ENCODE measurements at places on chromosomes 3 and 15.
A peak's percentile ranks its signal among the peaks of the same experiment; 100 is the strongest.

GRCh38 chr3:9715764-9716437, 12.3 kb downstream of the CPNE9 start:
- no peak for DNase-seq

GRCh38 chr3:104610730-104611652, 755.7 kb upstream of the ALCAM start:
- DNase-seq, result no peak

GRCh38 chr15:48447657-48448056, 116.4 kb downstream of the DUT start:
- no peak for DNase-seq

GRCh38 chr15:39591141-39591895, 10.4 kb downstream of the THBS1 start:
- DNase-seq, result no peak

DNA sequence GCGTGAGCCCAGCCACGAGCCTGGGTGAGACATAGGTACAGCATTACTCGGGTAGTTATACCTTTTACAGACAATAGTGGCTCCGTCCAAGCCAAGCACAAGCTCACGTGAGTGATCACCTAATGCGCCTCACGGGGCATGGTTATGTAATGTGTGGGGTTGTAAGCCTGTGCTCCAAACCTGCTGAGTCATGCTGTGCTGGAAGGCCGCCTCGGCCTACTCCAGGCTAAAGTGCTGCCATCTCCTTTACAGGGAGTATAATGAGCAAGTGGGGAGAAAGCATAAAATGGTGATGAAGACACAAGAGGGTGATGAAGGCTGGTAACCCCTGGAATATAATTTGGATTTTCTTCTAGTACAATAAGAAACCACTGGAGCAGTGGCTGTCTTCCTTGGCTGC, 175.8 kb upstream of the STT3B start:
- DNase-seq, result no peak

- no peak for DNase-seq
These were observed 1.6 kb upstream of the TOPAZ1 start for GRCh38 chr3:44240061-44240460.

DNA sequence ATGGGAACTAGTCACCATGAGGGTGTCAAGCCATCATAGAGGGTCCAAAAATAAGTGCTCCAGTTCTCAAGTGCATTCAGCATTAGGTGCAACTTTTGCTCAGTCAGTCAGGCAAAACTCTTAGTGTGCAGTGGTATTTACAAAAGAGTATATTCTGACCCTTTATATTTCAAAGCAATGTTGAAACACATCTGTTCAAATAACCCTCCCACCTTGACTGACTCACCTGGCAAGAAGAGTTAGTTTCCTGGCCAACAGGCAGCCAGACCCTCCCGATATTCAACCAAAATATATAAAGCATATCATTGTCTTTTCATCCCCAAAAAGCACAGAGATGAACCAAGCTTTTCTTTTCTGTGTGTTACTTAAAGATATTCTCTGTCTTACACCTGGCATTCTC, 7.6 kb upstream of the COL8A1 start:
- no peak for DNase-seq

GRCh38 chr3:51968170-51968775, 1.0 kb upstream of the PCBP4 start:
- no peak for DNase-seq

- DNase-seq, result no peak
These were observed 32.8 kb upstream of the NFKBIZ start for GRCh38 chr3:101816215-101817149.

GRCh38 chr3:148958696-148959095, 32.6 kb upstream of the GYG1 start:
- DNase-seq, result no peak

DNA sequence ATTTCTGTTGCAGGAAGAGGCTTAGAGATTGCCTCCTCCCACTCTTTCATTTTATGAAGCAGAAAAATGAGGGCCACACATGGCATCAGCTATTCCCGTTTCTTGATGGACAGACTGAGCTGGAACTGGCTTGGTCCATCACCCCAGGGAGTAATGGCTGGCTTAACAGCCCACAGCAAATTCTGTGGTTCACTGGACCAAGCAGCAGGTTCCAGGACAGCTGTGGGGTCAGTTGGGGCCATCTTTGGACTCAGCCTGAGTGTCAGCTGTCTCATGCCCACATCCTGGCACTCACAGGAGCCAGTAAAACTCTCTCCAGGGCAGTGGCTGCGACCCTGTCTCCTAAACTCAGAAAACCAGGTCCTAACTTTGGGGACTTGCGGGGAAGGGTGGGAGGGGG, 36.5 kb downstream of the ZDHHC19 start:
- no peak for DNase-seq

DNA sequence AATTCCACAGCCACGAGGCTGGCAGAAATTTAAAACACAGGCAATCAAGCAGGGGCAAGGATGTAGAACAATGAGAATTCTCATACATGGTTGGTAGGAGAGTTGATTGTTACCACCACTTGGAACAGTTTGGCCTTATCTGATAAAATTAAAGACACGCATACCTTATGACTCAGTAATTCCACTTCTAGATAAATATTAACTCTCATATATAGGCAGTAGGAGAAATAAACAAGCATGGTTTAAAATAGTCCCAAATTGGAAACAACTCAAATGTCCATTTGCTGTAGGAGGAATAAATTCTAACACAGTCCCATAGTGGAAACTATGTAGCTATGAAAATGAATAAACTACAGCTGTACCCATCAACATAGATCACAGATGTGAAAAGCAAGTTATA, 42.3 kb upstream of the USP3 start:
- DNase-seq, result no peak

GRCh38 chr15:76196269-76197231, 114.7 kb downstream of the ETFA start:
- no peak for DNase-seq

GRCh38 chr3:181555681-181556080, 156.0 kb upstream of the SOX2 start:
- DNase-seq, result no peak

- DNase-seq, result no peak
These were observed 169.8 kb upstream of the ROBO1 start for GRCh38 chr3:79937567-79937966.

- DNase-seq, result no peak
These were observed 21.7 kb downstream of the PARP16 start for GRCh38 chr15:65264863-65265430.

- no peak for DNase-seq
These were observed 30.5 kb upstream of the NOX5 start for GRCh38 chr15:68983961-68984481.

DNA sequence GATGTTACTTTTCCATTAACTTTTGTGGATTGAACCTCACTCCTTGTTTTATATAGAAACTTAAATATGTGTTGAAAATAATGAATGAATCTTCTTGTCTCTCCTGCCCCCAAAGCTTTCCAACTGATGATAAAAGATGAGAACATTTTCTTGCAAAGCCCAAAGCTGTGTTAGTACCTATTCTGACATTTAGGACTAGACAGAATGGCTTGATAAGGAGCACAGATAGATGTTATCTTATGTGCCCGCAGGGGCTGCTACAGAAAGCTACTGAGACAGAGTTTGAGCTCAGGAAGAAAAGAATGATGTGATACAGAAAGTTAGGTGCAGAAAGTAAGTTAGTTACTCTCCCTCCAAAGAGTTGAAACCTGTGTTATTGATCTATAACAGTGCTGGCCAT, 109.4 kb upstream of the ATP11B start:
- no peak for DNase-seq

DNA sequence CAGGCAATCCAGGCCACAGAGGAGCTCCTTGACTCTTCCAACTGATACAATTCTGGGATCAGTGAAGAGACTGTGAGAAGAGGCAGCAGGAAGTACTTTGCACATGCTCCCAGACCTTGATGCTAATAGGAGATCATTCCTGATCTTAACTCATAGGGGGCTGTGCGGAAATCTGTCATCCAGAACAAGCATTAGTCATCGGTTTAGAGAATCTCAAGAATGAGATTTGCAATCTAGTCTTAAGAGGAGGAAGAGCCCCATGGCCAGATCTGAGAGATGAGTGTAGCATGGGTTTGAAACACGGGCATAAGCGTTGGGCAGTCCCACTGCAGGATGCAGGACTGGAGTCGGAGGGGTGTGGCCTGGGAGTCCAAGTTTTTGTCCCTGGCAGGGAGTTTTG, 1081.1 kb downstream of the NAALADL2 start:
- DNase-seq, result no peak

DNA sequence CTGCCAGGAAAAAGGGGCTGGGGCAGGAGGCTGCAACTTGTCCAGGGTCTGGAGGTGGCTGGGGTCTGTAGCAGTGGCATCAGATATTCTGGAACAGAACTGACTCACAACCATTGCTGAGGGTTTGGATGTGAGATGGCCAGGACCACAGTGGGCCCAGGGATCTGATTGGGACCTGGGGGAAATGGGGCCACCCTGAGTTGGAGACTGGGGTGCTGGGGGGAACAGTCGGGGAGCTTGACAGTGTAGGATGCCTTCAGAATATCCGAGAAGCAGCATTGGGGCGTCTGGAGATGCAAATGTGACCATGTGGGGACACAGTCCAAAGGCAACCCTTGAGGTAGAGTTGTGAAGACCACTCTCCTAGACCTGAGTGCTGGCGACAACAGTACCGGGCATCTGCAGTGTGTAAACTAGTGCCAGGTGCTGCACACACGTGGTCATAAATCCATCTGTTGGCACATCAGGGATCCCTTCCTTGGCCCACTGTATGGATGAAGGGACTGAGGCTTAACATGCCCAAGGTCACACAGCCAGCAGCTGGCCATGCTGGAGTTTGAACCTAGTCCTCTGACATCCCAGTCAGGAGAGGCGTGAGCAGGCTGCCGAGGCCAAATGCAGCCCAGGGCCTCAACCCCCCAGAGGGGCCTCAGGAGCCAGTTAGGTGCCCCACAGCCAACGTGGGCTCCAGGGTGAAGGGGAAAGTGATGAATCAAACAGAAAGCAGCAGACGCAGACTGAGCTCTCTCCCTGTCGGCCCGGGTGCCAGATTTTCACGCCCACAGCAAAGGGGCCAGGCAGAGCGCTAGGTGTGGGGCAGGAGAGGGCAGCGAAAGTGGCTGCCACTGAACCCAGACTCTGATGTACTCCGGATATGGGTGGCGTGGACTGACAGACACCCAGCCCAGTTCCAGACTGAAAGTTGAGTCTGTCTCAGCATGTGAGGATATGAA, 18.8 kb downstream of the HEMK1 start:
- DNase-seq, result peak; percentile 37

DNA sequence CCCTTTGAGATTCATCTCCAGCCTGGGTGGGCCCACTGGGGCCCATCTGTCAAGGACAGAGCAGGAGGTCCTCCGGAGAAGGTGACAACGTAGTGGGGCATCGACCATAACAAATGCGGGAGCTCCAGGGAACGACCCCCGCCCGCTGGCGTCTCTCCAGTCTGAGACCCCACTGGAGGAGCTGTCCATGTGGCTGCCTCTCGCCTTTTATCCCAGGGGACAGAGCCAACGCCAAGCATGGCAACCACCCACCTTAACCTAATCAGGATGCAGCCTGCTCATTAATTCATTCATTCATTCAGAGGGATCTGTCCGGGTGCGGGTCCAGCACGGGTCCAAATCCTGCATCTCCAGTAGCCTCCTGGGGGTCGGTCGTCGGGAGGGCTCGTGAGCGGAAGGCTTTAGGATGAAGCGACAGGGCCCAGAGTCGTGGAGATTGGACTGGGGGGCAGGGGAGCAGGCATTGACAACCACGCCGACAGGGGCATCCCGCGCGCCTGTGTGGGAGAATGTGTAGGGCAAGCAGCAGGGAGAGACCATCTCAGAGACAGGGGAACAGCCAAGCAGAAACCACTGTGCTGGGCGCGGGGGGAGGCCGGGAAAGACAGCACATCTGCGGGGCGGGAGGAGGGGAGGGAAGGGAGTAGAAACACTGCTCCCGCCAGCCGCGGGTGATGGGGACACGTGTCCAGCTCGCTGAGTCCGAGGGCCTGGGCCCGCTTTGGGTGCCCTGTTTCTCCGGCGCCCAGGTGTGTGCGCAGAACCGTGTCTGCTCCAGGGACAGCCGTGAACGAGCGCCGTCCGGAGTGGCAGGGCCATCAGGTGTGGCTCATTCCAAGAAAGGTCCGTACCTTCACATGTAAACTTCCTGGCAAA, 1.9 kb downstream of the PIGZ start:
- DNase-seq, result no peak

DNA sequence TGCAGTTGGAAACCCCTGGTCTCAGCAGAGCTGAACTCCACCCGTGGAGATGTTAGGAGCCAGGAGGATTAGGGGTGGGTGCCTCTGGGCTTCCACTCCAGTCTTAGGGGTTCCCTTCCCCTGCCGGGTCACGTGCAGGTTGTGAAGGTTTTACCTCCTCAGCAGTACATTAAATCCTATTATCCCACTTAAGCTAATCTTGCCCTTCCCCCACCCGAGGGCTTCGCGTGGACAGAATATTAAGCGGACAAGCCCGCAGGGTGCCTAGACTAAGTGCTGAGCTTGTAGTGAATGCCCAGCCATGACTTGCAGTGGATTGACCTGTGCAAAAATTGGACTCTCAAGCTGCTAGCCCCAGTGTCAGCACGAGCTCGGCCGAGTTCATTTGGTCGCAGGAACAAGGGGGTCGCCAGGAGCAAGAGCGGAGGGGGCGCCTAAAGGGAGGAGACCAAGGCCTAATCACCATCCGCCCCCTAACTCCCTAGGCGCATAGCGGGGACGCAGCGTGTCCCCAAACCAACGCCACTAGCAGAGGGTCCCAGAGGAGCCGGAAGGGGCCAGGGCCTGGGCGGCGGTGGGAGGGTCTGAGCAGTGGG, 498 bp upstream of the SEMA4B start:
- no peak for DNase-seq

DNA sequence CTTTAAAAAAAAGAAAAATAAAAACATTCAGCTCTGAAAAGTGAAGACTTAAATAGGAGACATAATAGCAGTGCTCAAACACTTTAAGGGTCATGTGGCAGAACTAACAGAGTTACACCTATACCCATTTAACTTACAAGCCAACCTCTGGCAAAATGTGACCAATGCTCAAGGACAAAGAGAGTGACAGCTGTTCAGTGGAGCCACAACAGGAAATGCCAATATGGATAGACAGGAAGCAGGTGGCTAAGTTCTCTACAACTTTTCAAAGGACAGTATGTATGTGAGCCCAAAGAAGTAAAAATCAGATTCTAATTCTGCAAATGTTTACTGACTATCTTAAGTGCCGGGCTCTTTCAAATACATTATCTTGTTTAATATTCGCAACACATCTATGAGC, 3.4 kb downstream of the TMCC1 start:
- no peak for DNase-seq

DNA sequence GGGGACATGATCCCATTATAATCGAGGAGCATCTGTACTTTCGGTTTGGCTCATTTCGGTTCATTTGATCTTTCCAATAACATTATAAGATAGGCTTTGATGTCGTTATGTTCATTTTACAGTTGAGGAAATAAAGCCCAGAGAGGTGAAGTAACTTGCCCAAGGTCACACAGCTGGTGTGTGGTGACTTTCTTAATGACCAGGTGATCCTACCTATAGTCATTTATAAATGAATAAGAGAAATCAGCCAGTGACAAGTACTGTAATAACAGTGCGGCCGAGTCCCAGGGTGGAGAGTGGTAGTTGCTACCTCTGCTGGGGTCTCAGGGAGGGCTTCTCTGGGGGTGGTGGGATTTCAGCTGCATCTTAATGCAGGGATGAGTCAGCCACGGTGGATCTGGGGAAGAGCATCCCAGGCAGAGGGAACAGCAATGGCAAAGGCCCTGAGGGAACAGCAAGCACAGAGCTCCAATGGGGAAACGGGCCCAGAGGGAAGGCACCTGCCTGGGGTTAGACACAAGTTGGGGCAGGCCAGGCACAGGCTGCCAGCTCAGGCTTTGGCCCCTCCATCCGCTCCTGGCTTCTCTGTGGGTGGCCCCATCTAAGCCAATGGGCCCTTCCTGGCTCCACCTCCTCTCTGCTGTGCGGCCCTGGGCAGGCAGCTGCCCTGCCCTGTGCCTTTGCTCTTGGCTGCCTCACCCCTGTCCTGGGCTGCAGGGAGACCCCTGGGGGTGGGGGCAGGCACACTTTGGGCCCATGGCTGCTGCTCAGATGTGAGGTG, 1.1 kb upstream of the FBLN2 start:
- DNase-seq, result no peak

Measured in effector CD4-positive, alpha-beta T cell (primary cell).